Gastrocnemius medialis (tissue), 4 donors: ENCODE measurements at places on chromosomes 3 and 15. TPM values are rescaled to one million over a fixed set of nuclear protein-coding genes. Genes with fewer than 3 reads are reported as not detected.

Gene IL5RA
- not detected for total RNA-seq

Gene SCAANT1
- not detected for total RNA-seq

DNA sequence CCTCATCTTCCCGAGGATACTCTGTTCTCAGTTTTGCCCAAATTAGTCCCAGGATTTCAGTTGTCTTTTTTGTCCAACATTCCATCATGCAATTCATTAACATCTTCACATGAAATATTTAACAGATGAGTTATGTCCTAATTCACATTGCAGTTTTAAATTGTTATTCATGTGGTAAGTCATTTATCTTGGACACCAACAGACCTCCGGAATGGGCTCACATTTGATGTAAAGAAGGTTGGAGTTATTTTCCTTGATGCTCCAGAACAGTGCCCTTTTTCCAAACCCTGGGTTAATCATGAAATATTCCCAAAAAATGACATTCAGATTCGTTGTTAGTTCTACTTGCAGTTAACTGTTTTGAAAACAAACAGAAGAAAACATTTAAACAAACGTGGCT lies 32.8 kb upstream of the LRTM1 start:
- DNase-seq, result no peak

GRCh38 chr3:10753964-10754363 lies 62.1 kb upstream of the SLC6A11 start:
- no peak for DNase-seq

- no peak for DNase-seq
Measured at GRCh38 chr3:187098923-187099512, 40.3 kb downstream of the RPL39L start.

- DNase-seq, result no peak
Measured at GRCh38 chr3:110070161-110070916, 733.0 kb upstream of the DPPA4 start.

- DNase-seq, result no peak
Measured at GRCh38 chr3:142210608-142211007, 14.8 kb downstream of the GK5 start.
